ENCODE measurements at places on chromosomes 4 and X.

GRCh38 chr4:48163746-48164145 lies 29.7 kb upstream of the TXK start:
- DNase-seq: no peak

DNA sequence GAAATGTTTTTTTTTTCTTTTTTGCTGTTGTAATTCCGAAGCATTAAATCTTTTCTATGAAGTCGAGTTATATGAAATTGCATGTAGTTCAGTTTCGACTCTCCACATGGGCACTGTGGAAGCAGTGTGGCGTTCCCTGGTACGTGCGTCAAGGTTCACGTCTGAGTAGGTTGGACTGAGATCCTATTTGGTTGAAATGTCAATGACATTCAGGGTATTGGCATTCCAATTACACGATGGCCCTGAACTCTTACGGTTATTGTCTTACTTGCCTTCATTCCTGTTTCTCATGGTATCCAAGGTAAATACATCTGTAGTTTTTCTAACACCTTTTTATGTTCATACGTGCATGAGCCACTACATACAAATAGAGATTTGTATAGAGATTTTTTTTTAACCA lies 128.8 kb downstream of the SORBS2 start:
- no peak for DNase-seq

DNA sequence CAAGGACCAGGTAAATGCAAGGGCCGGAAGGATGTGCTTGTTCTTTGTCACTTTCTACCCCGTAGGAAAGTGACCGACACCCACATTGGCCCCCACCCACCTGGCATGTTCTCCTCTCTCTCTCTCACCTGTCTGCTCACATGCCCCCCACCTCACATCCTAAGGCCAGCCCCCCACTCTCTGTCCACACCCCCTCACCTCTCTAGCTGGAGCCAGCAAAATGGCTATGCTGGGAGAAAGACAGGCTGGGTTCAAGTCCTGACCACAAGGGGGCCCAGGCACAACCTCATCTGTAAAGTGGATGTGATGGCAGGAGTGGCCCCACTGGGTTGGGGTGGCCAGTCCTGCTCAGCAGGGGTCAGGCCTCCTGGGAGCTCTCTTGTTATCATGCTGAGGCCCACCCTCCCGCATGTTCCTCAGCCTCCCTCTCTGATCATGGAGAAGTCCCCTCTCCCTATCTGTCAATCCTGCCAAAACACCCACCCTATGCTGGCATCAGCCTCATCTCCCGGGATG lies 1.7 kb upstream of the PPP2R2C start:
- no peak for DNase-seq

DNA sequence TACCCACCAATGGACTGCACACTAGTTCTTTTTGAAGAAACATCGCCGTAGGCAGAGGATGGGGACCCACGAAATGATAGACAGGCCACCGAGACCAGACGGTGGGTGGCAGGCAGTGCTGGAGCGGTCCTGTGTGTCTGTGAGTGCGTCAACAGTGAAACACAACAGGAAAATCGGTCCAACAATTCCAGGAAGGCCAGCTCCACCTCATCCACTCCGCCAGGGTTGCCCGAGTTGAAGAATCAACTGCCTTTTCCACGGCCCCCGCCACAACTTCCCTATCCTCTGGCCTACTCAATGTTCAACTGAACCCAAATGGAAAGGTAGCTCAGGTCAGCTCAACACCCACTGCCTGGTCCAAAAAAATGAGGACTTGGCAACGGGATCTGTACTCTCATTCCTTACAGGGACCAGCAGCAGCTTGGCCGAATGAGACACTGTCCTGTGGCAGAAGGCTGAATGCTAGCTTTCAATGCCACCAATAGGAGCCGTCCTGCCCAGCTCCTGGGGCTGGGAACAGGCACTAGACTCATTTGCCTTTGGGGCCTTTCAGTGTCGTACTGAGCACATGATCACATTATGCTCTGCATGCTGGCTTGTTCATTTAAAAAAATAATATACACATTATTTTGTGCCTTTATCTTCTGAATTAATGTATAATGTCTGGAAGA lies 43.5 kb downstream of the MID1 start:
- no peak for DNase-seq

DNA sequence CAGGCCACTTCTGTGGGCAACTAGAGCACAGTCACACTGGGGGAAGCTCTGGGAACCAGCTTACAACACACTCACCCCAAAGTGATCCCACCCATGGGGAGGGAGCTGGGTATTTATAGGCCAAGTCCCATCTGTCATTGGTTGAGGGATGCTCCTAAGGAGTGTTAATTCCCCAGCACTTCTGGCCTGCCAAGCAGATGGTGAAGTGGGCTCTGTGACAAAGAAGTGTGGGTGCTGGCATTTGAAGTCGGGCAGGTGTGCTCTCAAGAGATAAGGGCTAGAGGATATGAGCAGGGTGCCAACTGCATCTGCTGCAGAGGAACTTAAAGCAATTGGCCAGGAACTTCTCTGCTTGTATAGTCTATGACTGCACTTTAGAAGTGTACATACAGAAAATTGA lies 30.9 kb downstream of the PTCHD1 start:
- no peak for DNase-seq

DNA sequence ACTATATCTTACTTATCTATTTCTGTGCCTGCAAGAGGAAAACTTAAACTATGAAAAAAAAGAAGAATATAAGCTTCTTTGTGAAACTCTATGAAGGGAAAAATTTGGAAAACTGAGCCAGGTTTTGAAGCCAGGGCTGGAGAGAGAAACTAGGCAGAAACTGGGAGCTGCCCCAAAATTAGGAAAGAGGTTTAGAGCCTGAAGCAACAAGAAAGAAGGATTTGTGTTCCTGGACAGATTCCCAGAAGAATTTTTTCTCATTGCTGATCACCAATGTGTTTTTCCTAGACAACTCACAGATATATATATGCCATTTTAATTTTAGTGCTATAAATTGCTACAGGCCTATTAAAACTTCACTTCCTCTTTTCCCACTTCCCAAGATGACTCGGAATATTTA lies 245.0 kb upstream of the GEMIN8 start:
- no peak for DNase-seq

GRCh38 chr4:2180410-2180809 lies 61.5 kb downstream of the HAUS3 start:
- DNase-seq: no peak

GRCh38 chr4:2289955-2290333 lies 28.0 kb upstream of the MXD4 start:
- DNase-seq: no peak

DNA sequence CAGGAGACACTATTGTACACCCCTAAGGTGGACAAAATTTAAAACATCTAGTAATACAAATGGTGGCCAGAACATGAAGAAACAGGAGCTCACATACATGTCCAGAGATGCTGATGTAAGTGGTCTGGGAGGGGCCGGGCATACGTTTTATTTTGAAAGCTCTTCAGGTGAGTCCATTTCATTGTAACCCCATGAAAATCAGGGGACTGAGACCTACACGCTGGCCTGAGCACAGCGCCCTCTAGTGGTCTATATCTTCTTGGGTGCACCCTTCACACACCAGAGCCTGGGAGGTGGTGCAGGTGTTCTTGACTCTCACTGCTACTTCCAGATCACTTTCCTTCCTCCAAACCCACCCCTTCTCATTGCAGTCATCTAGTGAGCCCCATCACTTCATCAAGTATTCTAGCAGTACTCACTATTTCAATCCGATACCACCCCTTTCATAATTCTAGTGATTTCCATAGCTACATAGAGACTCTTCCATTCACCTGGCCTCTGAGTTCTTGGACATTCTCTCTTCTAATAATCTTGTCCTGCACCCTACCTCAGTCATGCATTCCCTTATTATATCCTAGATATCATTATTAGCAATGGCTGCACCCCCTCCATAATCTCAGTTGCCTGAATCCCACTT lies 4.3 kb upstream of the TLR6 start:
- peak; percentile 35 for DNase-seq

GRCh38 chr4:15965325-15965724 lies 2.4 kb upstream of the FGFBP2 start:
- DNase-seq: no peak

GRCh38 chrX:108199691-108200090 lies 108.1 kb downstream of the ATG4A start:
- no peak for DNase-seq

DNA sequence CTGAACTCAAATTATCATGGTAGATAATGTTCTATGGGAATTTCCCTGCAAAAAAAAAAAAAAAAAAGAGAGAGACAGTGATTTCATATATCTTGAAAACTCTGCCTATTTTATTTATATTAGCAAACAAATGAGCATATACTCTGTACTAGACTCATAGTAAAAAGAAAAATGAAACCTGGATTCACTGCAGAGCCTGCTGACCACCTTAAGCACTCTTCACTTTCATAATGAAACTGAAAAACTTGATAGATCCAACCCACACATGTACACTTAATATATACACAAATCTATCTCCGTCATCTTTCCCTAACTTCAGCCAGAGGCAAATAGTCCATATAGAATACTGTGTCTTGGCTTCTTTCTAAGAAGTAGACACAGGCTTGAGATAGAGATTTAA lies 226.1 kb upstream of the KCNIP4 start:
- no peak for DNase-seq

- DNase-seq: peak; percentile 78
These were observed 1.6 kb downstream of the PPP3CA start for GRCh38 chr4:101345596-101346350.

DNA sequence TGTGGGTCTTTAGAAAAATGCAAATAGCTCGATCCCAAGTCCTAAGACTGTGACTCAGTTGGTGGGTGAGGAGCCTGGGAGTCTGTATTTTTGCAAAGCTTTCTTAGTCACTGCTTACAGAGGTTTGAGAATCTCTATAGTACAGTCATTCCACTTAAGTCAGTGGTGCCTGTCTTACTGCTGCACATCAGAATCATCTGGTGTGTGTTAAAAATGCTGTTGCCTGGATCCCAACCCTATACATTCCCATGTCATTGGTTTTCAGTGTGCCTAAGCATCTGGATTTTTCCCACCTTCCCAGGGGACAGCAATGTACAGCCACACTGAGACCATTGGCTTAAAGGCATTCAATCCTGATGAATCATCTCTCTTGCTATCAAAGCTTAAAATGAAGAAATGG lies 21.0 kb upstream of the GEMIN8 start:
- DNase-seq: no peak

Data from stimulated activated naive B cell treated with anti-CD40 and anti-IgM and Interleukin-4, amounts not matched to agents 10 μg/mL and 1 μg/mL and 100 μg/mL, for 72 hours (primary cell).